ENCODE measurements at places on chromosomes 3 and 15.

- DNase-seq: no peak
Measured at GRCh38 chr15:40328751-40329150, 5.3 kb downstream of the INAFM2 start.

- no peak for DNase-seq
Measured at GRCh38 chr3:9373465-9373864, 10.6 kb downstream of the THUMPD3 start.

DNA sequence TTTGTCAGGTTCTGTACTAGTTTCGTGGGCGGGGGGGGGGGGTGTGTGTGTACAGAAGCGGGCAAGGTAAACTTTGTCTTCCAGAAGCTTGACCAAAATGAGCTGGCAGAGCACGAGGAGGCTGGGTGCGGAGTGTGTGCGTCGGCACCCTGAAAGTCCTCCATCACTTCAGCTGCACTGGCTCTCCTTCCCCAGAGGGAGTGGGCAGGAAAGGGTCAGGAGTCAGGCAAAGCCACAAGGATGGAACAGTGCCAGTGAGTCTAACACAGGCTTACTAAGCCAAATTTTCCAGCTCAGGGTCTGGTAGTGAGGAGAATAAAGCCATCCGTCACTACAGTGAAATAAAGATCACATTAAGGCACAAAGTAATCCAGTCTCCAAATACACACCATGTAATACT is 11.9 kb upstream of the SH3GL3 start:
- DNase-seq: no peak

DNA sequence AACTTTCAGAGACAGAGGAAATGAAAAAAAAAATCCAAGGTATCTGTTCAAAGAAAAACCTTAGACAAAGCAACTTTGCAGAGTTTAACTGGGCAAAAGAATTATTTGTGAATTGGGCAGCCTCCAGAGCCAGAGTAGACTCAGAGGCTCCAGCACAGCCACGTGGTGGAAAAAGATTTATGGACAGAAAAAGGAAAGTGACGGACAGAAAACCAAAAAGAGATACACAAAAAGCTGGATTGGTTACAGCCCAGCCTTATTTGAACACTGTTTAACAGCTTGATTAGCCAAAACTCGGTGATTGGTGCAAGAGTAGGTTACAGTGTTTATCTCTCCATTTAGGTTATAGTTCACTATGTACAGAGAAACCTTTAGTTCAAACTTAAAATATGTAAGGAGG is 23.7 kb upstream of the GPD1L start:
- no peak for DNase-seq

DNA sequence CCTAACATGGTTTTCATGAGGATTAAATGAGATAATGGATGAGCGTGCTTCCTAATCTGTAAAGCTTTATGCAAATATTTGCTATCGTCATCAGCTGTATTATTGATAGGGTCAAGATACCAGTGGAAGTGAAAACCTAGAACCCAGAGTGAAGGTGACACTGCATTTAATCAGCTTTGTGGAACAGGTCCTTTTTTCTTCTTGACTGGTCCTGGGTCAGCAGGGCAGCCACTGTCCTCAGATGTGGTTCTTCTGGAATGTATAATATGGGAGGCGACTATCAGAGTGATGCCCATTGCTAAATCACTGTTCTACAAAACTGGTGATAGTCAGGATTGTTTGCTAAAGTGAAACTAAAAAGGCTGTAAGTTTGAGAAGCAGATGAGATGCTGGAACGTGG is 41.4 kb downstream of the SORD start:
- DNase-seq: no peak

GRCh38 chr3:108806316-108806715 is 16.3 kb upstream of the TRAT1 start:
- no peak for DNase-seq

DNA sequence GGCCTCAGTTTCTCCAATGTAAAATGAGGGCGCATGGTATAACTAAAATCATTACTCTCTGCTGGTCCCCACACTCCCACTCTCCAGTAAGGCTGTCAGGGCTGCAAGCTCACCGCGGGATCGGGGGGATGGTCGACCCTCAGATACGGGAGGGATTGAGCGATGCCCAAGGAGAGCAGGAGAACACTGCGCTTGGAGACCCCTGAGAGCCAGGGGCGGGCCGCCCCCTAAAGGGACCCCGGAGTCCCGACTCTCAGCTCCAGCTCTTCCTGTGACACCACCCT is 713 bp upstream of the PLEKHO2 start:
- DNase-seq: no peak

DNA sequence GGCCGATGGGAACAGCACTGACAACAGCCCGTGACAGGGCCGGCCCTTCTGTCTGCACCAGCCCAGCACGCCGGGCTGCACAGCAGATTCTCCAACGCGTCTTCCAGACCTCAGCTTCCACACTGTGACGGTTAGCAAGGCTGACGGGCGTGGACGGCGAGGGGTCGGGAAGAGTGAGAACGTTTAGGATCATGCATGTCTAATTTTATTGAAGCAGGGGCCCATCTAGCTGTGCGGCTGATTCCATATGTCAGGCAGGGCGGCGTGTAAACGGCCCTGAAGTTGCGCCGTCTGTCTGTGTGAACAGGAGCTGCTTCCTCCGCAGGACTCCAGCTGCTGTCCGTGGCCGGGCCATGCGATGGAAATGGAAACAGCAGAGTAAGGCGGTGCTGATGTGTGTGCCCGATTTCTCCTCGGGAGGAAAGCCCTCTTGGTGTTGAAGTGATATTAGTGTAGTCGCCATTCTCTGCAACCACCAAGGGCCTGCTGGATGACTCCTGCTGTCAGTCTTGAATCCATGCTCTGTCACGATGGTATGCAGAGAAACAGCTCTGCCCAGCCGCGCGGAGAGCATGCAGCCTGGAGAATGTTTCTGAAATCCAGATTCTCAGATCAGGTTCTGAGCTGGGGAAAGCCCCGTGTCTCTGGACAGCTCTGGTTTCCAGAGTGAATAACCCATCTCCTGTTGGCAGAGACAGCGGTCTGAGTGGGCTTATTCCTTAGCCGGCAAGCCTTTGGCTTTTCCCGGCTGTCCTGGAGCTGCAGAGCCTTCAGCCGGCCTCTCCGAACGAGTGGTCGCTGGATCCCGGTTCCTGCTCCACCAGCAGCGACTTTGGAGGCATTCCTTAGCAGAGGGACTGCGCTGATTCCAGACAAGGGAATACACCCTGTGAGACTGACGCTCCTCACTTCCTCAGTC is 158.1 kb upstream of the UBE3A start:
- DNase-seq: no peak

GRCh38 chr3:35592589-35593295 is 46.6 kb upstream of the ARPP21 start:
- DNase-seq: no peak

GRCh38 chr15:100276506-100276905 is 65.3 kb downstream of the ADAMTS17 start:
- DNase-seq: no peak

DNA sequence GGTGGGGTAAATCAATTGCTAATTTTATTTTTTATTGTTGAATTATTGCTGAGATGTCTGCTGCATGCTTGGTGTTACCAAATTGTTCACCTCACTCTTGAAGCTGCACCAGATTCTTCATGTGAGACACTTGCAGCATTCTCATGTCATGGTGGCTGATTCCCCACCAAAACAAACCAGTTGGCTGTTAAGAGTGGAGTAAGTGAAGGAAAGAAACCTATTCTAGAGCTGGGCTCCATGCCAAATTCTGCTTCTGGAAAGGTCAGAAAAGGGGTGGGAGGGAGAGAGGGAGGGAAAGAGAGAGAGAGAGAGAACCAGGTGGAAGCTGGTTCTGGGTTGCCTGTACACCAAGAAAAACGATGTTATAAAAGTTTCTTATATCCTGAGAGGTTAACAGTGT is 317.5 kb upstream of the THRB start:
- no peak for DNase-seq

Data from putamen (tissue), 1 donor.